ENCODE measurements at places on chromosomes 11 and 22. TPM values are rescaled to one million over a fixed set of nuclear protein-coding genes. Genes with fewer than 3 reads are reported as not detected.
A peak's percentile ranks its signal among the peaks of the same experiment; 100 is the strongest.

- DNase-seq: no peak
Measured at GRCh38 chr22:47189056-47189916, 426.8 kb downstream of the TBC1D22A start.

GRCh38 chr11:94557992-94558391, 9.2 kb upstream of the PIWIL4 start:
- DNase-seq: no peak

DNA sequence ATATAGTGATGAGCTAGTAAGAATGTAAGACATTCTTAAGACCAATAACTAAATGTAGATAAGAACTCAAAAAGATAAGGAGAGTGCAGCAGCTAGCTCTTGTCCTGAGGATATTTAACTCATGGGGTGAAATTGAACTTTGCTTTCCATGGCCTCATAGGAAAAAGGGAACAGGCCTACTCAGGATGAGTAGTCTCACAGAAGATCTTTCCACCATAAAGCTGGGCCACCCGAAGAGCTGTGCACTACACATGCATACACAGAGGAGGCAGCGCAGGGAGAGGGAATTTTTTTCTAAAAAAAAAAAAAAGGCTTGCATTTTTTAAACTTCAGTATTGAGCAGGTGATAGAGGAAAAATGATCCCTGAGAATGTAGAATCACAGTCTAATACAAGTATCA, 59.9 kb upstream of the CFAP300 start:
- DNase-seq: no peak

DNA sequence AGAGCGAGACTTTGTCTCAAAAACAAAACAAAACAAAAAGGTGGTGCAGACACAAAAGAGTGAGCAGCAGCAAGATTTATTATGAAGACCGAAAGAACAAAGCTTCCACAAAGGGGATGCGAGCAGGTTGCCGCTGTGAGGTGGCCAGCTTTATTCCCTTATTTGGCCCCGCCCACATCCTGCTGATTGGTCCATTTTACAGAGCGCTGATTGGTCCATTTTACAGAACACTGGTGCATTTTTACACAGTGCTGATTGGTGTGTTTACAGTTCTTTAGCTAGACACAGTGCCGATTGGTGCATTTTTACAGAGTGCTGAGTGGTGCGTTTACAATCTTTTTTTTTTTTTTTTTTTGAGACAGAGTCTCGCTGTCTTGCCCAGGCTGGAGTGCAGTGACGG, 77.4 kb downstream of the CECR2 start:
- no peak for DNase-seq

GRCh38 chr22:35921777-35922176, 106.8 kb downstream of the RBFOX2 start:
- peak; percentile 59 for DNase-seq

- DNase-seq: no peak
Measured at GRCh38 chr11:19242179-19242932, 1.6 kb upstream of the E2F8 start.

- DNase-seq: no peak
Measured at GRCh38 chr11:22711880-22712279, 45.5 kb downstream of the GAS2 start.

Gene BTG4
- total RNA-seq: not detected

DNA sequence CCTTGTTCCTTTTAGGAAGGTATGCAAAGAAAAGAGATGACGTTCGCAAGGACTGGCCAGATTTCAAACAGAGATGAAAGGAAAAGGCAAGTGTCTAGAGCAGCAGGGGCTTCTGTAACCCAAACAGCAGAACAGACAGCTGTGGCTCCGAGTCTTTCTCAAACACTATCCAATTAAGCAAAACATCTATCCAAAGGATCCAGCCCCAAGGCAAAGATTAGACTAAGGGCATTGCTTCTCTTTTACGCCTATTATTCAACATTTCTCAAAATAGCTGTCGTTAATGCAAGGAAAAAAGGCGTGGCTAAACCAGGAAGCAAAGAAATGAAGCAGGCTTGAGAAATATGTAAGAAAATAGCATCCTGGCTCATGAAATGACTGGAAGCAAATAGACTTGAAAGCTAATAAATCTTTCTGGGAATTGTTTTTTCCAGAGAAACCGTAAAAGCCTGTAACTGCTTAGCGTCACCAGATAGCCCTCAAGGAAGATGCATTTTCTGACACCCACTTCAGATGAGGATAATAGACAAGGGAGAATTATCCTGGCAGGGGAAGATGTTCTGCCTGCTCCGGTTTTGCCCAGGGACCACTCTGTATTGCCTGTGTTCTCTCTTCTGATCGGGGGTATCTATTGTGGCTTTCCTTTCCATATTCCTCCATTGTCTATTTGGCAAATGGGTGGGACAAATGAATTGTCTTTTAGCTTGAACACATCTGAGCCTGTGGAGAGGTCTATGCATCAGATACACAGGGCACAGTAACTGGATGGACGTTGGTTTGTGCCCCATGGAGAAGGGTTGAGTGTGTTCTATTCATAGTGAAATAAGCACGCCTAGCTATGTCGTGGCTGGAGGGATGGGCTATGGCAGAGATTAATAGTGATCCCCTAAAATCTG, 20.2 kb downstream of the C11orf96 start:
- DNase-seq: no peak

DNA sequence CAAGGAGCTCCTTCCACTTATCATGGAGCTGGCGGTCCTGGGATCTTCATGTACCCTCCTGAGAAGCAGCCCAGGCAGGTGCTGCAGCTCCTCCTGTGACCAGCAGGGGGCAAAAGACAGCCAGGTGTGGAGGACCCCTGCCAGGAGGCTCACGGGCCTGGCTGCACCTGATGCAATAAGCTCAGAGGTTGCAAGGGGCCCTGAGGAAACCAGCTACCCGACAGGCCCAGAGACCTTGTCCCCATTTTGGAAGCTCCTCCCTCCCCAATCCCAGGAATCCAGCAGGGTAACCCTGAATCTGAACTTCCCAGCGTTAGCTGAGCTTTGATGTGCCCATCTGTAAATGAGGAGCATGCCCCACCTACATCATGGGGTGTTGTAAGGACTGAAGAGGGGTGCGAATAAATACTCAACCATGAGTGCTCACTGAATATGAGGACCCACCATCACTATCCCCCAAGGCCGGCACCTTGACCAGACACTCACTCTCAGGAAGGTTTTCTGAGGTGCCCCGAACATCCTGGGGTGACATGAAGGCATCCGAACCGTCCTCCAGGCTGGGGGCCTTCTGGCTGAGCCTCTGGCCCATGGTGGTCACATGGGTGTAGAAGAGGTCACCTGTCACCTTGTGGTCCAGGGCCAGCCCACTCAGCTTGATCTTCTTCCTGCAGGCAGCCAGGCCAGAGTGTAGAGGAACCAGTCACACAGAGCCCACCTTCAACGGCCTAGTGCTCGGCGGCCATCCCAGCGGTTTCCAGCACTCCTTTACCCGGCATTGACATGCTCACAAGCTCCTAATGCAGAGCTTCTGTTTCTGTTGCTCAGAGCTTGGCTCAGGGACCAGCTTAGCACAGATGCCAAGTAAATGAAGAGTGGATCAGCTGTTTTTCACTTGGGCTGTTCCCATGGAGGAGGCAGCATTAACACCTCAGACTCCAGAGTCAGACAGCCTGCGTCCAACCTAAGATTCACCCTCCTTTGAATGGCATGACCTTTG, 21.7 kb downstream of the SLC43A1 start:
- DNase-seq: peak; percentile 65

Data from prostate gland (tissue), 2 donors.